ENCODE measurements at places on chromosomes 7 and 10.

DNA sequence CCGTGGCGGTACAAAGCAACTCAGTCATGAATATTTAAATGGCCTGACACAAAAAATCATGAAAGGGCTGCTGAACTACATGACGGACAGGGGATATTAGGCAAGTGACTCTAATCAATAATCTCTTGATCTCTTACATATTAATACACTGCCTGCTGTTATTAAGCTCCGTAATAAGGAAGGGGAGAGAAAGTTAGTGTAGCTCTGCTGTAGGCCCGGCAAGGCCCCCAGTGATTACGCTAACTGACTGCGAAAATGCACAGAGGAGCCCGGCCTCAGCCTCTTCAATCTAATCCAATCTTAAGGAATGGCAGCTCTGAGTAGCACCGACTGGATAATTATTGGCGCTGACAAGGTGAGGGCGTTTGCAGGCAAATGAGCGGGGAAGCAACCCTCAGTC, 583.5 kb upstream of the MKI67 start:
- no peak for DNase-seq

GRCh38 chr10:124791547-124792348, at the start of gene EEF1AKMT2:
EEF1AKMT2 (minus strand) TSS chr10:124791887; CDS start chr10:124791833, 54 bp downstream.
- DNase-seq = peak; percentile 71

DNA sequence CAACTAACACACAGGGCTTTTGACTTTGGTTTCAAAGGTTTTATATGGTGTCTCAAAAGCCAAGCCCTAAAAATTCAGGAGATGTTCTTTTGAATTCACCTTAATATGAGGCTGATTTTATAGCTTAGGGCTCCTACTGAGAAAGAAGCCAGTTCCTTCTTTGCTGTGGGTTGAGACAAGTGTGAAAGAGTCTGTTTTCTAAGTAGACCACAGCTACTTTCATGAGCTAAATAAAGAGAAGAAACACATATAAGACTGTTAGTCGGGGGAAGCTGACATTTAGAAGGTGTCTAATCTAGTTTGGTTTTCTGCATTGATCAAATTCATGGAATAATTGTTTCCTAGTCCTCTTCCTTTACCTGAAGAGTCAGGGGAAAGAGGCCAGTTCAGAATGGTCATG, 332.1 kb upstream of the CELF2 start:
- DNase-seq = no peak

DNA sequence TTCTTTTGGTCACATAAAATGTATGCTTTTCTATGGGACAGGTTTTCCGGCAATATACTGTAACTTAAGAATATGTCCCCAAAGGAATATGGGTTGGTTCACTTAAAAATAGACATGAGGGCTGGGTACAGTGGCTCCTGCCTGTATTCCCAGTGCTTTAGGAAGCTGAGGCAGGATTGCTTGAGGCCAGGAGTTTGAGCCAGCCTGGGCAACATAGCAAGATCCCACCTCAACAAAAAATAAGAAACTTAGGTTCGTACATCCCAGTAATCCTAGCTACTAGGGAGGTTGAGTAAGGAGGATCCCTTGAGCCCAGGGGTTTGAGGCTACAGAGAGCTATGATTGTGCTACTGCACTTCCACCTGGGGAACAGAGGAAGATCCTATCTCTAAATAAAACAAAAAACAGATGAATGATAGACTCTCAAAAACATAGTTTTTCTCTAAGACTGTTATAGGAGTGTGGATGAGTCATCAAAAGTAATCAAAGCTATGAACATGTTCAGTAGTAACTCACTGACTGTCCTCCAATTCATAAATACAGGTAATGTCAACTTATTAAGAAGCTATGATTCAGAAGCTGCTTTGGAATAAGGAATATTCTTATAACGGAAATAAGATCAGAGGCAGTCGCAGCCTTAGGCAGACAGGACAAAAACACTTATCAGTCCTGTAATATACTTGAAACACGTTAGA, 2.6 kb upstream of the SEC31B start:
- no peak for DNase-seq

GRCh38 chr10:79103129-79103528, 34.4 kb downstream of the ZMIZ1 start:
- DNase-seq = no peak

DNA sequence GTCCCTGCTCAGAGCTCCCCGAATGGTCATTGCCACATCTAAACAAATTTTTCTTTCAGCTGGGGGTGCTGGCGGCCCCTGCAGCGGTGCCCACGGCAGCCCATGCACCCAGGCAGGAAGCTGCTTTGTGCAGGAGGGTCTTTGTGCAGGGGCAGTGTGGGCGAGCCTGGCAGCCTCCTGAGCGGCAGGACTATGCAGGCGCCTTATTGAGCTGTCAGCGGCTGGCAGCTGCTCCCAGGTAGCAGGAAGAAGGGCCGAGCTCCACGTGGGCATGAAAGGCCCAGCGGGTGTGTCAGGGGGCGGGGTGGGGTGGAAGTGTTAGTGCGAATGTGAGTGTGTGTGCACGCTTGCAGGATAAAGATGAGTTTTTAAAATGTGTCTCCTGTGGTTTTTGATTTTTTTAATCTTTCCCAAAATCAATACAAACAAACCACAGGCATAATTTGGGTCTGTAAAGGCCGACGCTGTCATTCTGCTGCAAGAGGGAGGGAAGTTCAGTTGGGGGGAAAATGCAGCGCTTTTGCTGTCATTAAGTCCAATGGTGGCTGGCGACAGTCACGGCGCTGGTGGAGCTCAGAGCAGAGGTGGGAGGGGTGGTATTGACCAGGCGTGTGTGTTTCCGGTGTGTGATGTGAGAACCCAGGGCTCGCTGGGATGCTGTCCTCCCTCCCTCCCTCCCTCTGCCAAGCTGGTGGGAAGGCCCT, 83.9 kb downstream of the LHPP start:
- no peak for DNase-seq

DNA sequence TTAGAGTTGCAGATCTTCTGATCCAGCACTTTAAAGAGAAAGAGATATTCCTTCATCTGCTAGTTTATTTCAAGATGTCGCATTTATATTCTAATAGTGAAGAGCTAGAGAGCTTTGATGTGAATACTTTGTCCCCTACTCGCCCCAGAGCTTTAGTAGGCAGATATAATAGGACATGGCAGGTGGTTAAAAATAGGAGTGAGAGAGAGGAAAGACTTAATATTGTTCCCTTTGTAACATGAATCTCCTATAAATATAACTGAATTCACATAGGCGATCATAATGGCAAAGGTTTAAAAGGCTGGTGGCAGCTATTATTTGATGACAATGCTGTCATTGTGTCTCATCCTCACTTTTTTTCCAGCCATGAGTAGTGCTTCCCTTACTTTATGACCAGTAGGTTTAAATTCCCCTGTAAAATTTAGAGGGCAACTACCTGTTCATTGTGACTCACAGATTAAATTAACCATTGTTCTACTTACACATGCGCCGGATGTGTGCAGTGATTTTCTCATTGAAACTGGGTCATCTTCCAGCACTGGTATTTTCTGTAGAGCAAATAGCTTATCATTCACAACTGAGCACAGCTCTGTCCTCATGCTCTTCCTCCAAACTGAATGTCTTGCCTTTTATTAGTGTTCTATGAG, 906.7 kb upstream of the CELF2 start:
- DNase-seq = no peak

- no peak for DNase-seq
Observed at GRCh38 chr10:131618587-131619267, 282.1 kb upstream of the PPP2R2D start.

GRCh38 chr7:29143751-29144150, 2.6 kb downstream of the CPVL start:
- no peak for DNase-seq

DNA sequence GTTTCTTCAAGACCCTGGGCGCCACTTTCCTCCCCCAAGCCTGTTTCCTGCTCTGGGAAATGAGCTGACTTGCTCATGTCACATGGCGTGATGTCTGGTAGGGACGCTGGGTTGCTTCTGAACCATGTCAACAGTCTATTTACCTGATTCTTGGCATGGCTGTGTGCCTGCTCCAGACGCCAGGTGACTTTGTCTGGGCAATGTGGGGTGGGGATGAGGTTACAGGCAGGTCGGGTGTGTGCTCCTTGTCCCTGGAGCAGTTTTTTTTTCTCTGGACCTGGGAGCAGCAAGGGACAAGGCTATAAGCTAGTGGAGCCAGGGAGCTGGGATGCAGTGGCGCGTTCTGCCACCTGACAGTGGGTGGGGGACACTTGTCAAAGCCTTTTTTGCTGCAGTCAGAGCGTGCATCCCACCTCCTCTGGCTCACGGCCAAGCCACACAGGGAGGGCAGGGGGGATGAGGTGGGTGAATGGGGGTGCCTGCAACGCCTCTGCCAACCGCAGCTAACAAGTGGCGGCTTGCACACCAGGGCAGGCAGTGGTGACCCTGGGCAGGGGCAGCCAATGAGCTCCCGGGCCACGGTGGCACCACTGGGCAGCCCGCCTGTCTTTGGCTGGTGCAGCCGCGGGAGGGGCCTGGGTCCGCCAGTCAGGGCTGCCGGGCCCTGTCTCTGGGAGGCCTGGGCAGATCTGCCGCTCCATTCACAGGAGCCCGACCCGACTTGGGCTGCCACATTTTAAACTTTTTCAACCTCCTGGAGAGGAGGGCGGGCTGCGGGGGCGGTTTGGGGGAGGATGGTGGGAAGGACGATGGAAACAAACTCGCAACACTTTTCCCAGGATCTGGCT, 22.9 kb downstream of the DNAJB12 start:
- DNase-seq = peak; percentile 73

DNA sequence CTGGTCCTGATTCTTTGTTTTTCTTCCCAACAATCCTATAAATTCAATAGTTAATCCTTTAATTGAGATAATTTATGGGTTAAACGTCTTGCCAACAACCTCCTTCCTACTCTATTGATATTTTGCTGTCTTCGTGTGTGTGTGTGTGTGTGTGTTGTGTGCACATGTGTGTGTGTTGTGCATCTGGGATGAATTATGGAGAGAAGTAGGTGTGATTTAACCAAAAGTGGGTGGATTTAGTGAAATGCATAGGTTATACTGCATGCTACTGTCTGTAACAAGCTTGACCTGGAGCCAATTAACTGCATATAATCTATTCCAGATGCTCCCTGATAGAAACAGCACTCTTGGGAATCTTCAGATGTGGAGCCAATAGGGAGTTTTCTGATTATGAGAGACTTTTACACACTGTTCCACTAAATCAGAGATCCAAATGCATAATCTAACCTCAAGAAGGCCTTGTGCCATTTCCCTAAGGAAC, 61.2 kb downstream of the SEMA3D start:
- DNase-seq = no peak

DNA sequence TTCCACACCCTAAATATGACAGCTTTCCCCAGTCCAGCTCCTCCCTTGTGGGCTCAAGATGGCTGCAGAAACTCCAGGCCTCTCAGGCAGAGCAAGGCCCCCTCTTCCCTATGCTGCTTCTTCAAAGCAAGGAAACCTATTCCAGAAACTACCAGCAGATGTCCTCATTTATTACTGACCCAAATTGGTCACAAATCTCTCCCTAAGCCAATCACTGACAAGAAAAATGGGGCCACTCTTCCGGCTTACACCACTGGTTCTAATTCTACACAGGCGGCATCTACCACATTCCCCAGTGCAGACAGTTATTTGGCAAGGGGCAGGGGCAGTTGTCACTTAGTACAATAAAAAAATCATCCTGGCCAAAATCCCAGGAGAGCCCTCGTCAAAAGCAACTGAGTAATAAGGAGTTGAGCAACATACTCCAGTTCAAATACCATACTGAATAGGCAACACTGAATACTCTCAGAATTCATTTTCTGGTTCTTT, 150.4 kb downstream of the SFMBT2 start:
- no peak for DNase-seq

DNA sequence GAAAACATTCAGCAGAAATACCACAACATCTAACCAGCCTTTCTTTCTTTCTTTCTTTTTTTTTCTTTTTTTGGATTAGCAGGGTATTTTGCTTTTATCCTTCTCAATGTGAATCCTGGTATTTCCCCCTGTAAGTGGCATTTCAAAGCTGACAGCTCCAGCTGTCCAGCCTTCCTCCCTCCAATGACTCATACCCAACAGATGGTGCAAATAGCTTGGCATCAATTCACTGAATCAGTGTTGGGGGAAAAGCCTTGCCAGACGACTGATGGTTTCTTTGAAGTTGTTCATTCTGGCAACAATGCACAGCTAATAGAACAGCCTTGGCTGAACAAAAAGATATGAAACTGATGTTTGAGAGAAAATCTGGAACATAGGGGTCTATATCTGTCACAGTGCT, 316.8 kb upstream of the STEAP1 start:
- DNase-seq = no peak

GRCh38 chr7:47228386-47229014, 353.4 kb downstream of the TNS3 start:
- no peak for DNase-seq

DNA sequence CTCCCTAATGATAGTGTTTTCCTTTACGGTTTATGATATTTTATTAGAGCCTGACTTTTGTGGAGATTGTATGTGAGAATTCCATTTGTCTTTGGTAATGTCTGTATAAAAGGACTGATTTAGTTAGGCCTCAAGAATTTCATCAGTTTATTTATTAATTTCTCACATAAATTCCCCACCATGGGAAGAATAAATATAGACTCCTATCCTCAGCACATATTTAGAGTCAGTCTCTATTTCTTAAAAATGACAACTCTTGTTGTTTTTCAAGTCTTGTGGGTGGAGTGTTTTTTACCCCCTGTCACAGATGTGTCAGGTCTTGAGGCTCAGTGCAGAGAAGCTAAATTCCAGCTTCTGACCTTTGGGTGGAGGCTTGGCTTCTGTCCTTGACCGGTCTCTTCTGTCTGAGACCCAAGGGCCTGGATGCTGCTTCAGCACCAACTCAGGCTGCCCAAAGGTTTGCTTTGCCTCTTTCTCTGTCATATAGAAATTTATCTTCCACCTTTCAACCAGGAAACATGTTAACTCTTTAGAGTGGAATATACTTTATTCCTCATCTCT, 117.3 kb upstream of the INHBA start:
- no peak for DNase-seq

GRCh38 chr7:77985232-77985973, 186.8 kb downstream of the PHTF2 start:
- no peak for DNase-seq

DNA sequence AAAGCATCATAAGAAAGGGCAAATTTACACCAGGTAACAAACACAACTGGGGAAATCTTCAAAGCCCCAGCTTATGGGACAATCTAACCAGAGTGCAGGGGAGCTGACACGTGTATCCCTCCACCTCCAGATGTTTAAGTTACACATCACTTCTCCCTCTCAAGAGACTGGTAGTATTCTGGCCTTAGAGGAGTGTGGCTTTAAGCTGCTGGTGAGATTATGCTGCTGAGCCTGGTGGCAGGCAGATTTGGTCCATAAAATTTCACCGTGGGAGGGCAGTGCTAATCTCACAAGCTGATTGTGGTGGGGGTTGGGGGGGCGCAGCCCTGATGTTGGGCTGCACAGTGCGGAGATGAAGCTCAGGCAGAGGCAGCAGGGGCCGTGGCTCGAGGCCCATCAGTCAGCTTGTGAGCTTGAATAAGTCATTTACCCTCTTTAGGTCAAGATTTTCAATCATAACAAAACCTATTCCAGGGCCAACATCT, 431.0 kb upstream of the GALNT17 start:
- no peak for DNase-seq

DNA sequence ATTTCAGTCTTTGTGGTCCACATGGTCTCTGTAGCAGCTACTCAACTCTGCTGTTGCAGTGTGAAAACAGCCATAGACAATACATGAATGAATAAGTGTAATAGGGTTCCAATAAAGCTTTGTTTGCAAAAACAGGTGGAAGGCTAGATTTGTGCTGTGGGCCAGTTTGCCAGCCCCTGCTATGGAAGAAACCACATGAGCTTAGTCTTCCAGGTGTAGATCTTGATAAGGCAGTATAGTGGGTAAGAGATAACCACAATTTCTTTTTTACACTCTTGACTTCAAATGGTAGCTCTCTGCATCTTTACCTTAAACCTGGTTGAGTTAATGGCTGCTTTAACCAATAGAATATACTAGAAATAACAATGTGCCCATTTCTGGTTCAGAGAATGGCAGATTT, 135.0 kb upstream of the PALS2 start:
- DNase-seq = no peak

Measured in activated T-cell treated with anti-CD3 and anti-CD28 coated beads for 1 hour (primary cell).